ENCODE measurements at places on chromosomes 7 and 10.

DNA sequence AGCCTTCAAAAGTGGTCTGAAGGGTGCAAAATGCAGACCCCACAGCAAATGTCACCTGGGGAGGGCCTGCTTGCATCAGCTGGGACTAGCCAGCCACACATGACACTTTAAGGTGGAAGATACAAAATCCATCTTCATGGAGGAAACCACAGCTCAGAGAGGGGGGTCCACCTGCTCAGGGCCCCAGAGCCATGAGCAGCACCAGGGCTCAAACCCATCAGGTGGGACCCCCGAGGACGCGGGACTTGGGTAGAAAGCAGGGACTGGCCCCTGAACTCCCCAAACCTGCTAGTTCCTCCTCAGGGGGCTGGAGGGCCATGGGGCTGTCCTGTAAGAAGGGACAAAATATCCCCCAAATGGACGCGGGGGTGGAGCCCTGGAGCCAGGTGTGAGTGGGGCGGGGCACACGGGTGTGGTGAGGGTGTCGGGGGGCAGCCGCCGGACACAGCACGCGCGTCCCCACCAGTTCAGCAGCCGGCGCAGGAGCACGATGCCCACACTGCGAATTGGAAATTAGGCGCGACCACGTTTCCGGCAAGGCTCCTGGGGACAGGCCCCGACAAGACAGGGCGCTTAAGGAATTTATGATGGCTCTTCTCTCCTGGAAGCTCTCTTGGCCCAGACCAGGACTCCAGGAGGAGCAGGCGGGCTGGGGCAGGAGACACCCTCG lies 8.0 kb downstream of the PDGFA start:
- no peak for DNase-seq

GRCh38 chr10:73577788-73578187 lies 13.4 kb downstream of the USP54 start:
- no peak for DNase-seq

DNA sequence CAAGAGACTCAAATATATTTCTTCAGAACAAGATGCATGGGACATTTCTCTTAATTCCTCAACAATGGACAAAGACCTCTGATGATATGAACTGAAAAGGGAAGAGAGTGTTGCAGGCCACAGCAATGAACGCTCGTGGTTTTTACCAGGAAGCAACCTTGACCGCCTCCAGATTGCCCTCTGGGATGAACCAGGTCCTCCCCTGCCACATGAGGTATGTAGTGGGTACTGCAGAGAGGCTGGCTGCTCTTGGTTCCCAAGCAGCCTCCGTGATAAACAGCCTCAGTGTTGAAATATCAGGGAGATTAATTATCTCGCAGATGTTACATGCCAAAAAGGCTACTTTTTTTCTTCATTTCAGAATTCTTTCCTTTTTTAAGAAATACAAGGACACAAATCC lies 338.8 kb downstream of the ELMO1 start:
- no peak for DNase-seq

GRCh38 chr7:4699841-4700240 lies 17.7 kb downstream of the FOXK1 start:
- no peak for DNase-seq

GRCh38 chr10:299512-299911 lies 164.3 kb downstream of the ZMYND11 start:
- DNase-seq, result no peak

DNA sequence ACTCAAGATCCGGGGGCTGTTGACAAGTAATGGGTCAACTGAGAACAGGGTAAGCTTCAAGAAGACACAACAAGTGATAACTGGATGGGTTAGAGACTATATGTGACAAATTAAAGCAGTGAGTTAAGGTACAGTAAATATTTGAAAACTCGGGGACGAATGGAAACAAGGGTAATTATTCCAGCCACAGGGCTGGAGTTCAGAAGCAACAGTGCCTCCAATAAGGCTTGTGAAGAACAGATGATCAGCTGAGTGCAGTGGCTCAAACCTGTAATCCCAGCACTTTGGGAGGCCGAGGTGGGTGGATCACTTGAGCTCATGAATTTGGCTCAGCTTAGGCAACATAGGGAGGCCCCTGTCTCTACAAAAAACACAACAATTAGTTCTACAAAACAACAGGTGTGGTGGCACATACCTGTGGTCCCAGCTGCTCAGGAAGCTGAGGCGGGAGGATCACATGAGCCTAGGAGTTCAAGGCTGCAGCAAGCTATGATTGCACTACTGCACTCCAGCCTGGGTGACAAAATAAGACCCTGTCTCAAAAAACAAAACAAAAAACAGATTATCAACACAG lies 20.5 kb upstream of the DLD start:
- DNase-seq, result no peak

DNA sequence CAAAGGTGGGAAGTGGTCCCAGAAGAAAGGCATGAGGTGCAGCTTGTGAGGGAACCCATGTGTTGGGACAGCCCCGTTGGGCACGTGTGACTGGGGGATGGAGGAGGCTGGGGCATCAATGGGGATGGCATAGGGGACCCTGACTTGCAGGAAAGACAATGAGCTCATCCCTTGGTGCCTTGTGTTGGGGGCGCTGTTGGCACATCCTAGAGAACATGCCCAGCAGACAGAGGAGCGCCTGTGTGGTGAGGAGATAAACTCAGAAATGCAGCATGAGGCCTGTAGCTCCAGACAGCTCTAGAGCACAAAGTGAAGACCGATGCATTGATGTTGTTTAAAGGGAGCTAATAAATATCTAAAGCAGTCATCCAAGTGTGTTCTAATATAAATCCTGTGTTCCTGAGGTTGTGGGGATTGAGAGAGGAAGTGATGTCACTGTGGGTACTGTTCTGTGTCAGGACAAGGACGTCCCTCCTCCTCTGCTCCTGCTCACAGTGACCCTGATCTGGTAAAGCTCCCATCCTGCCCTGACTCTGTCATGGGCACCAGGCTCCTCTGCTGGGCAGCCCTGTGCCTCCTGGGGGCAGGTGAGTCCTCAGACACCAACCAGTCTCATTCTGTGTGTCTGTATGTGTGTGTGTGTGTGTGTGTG lies 126.1 kb upstream of the PRSS58 start:
- no peak for DNase-seq

- no peak for DNase-seq
Measured at GRCh38 chr7:47591655-47592572, 10.0 kb upstream of the TNS3 start.

DNA sequence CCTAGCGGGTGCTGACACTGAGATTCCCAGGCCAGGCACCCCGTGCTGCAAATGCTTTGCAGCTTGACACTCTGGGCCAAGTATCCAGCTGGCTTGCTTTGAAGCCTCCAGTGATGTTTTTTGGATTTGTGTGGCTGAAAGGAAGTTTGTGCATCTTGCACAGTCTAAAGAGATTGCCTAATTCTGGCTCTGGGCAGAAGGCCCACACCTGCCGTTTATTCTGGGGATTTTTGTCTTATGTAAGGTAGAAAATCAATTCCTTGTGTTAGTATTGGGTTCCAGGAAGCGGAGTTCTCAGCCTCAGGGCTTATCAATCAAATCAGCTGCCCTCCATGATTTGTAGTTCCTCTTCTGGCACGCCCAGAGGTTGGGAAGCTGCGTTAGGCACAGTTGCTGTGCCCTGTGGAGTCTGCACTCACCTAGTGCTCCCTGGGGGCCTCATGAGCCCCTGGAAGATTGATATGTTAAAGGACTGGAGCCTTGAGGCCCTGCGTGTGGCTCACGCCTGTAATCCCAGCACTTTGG lies 8.4 kb upstream of the PURB start:
- DNase-seq, result no peak

- DNase-seq, result no peak
Measured at GRCh38 chr7:67432536-67433234, 436.1 kb downstream of the TYW1 start.

GRCh38 chr7:112748381-112748780 lies 41.8 kb downstream of the TMEM168 start:
- no peak for DNase-seq

DNA sequence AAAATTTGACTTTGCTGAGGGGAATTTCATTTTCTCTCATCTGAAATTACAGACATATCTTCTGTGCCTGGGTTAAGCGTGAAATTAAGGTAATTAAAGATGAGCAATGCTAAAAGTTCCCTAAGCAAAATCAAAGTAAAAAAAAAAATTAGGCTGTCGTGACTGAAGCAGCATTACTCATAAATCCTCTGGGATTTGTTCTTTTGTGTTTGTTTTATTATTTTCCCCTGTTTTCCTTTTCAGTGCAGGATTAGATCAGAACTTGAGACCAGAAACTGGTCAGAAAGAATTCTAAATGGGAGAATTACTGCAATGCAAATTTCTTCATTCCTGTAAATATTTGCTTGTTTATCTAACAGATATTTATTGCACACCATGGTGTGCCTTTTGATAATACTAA lies 141.4 kb upstream of the BET1 start:
- DNase-seq, result no peak

- DNase-seq, result no peak
Measured at GRCh38 chr7:85025312-85025756, 161.5 kb downstream of the SEMA3D start.

GRCh38 chr10:78649429-78649828 lies 419.3 kb upstream of the ZMIZ1 start:
- no peak for DNase-seq

DNA sequence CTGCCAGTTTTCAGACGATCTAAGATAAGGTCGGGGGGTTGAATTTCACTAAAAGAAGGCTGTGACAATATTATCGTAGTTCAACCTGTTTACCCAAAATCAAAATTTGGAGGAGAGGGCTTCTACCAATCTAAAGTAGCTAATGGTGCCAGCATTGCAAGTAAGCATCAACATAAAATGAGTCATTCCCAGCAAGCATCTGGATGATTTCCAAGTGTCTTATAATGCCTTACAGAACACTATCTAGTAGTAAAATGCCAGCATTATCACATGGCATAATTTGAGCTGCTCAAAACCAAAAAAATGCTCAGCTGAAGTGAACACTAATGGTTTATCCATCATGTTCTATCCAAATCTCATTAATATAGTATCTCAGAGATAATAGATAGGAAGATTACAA lies 1193.9 kb downstream of the DNAJB9 start:
- no peak for DNase-seq

DNA sequence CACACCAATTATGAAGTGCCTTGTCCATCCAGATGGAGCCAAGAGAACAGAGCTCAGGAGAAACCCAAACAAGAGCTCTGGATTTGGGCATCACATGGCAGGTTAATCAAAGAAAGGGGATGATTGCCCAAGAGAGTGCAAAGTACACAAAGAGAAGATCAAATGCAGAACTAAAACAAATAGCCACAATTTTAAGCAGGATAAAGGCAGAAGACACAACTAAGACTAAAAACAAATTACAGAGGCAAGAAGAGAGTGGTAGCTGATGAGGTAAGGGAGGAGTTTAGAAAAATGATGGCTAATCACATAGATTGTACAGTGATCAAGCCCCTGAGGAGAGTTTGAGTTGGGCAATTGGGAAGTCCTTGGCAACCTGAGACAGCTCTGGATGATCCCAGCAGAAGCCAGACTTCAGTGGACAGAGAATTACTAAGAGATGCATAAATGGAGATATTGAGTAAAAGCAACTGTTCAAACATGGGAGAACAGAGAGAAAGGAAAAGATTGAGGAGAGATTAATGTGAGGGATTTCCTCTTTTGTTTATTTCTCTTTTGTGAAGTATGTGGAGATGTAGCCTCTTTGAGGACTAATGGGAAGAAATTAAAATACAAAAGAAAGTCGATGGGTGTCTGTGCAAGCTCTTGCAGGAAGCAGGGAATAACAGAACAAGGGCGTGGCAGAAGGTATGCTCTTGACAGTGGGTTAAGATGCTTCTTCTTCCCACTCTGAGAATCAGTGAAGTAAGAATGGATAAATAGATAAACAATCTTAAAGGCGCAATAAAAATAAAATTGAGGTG lies 101.9 kb downstream of the LRRN3 start:
- DNase-seq, result no peak

DNA sequence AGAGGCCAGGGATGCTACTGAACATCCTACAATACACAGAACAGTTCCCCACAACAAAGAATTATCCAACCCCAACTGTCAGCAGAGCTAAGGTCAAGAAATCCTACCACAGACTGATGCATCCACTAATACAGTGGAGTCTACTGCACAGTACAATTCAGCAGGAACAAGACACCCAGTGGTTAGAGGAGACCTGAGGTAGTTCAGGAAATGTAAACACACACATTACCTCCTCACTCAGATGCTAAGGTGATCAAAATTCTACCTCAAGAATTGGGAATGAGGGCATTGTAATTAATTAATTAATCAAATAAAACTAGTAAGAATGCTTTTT lies 91.4 kb downstream of the ZFAND4 start:
- no peak for DNase-seq

GRCh38 chr7:27697861-27698430 lies 35.3 kb upstream of the HIBADH start:
- DNase-seq, result no peak
